Left colon (tissue), 2 donors: ENCODE measurements at places on chromosomes 11 and 22. TPM values are rescaled to one million over a fixed set of nuclear protein-coding genes. Genes with fewer than 3 reads are reported as not detected.

The APOL6 gene
- 51.4 TPM for total RNA-seq

The GPHA2 gene
- not detected for total RNA-seq

The NLRX1 gene
- 14.8 TPM for total RNA-seq

DNA sequence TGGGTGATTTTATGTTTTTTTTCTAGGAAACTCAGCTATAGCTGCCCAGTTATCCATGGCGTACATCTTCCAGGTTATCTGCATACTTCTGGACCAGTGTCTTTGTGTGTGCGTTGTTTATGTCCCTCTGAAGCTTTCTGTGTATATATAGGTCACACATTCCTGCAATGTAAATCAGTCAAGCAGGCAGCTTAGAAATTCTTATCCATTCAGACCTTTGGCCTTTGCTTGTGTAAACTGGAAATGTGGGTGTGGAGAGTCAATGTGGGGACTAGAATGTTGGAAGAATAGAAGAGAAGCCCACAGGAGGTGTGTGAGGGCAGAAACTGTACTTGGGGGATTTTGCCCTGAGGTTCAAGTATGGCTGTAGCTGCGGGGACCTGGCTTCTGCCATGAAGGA lies 51.7 kb downstream of the BARX2 start:
- no peak for DNase-seq

DNA sequence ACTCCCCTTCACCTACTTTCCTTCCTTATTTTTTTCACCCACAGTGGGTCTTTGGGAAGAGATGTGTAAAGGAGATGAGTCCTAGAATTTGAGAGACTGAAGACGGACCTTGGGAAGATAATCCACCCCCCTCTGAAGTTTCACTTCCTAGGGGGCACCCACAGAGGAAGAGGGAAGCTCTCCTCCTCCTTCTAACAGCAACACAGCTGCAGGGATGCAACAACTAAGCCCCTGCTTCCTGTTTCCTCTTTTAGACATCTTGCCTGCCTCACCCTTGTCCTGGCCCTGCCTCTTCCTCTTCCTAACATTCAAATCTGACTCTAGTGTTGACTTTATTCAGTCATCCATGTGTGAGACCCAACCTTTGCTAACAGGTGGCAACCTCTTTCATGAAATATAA lies 424.6 kb downstream of the BUD13 start:
- DNase-seq: no peak

DNA sequence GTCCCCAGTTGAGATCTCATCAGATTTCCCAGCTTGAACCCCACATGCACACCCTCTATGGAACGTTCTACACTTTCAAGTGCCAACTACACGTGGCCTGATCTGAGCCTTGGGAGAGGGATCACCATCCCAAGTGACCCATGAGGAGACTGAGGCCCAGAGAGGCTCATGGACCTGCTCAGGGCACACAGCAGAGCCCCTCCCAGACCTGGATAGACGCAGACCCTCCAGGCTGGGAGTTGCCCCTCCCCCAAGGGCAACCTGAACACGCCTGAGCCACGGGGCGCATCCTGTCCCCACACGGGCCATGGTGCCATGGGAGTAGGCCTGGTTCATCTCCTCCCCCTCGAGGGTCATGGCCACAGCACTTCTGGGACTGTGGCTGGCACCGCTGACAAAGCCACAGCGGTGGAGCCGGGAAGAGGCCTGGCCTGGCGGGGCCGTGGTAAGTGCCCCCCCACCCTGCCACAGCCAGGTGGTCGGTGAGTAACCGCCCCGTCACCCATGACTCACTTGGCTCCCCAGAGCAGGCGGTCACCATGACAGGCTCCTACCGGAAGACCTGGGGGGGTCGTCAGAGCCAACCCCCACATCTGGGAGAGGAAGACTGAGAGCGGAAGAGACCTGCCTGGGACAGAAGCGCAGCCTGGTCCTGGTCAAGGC lies 8.1 kb downstream of the WNT7B start:
- no peak for DNase-seq
